ENCODE measurements at places on chromosomes 3 and 15.

DNA sequence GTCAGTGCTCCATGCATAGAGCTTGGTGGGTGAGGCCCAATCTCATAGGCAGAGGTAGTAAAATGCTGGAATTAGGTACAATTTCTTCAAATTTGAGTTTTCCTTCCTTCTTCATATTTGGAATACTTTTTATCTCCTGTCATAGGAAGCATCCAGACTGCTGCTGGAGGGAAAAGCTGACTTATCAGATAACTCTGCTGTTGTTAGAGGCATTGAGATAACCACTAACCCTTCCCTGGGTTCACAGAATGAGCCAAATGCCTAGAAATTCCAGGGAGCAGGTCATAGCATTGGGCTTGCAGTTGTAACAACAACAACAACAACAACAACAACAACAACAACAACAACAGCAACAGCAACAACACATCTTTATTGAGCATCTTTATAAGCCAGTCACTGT, 332.7 kb downstream of the PDCD6IP start:
- no peak for DNase-seq

DNA sequence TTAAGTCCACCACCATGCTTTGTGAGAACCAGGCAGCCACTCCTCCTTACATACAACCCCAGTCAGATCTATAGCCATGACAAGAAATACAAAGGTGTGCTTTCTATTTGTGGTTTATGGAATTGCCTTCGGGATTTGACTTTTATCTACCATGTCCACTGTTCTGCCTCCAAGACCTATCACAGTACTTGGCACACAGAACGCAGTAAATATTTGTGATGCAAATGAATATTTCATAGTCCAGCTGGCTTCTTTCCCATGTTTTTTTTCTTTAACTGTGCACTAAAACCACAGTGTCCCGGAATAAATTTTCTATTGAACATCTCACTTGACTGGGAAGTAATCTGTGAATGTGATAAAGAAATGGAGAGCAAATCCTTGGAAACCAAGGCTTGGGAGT, 314.7 kb downstream of the RORA start:
- DNase-seq = no peak

- no peak for DNase-seq
These were observed 62.6 kb downstream of the DOCK3 start for GRCh38 chr3:50737193-50737905.

GRCh38 chr3:70822669-70823068, 510.2 kb upstream of the MDFIC2 start:
- DNase-seq = no peak

- no peak for DNase-seq
These were observed 115.4 kb downstream of the OXNAD1 start for GRCh38 chr3:16380421-16380820.

DNA sequence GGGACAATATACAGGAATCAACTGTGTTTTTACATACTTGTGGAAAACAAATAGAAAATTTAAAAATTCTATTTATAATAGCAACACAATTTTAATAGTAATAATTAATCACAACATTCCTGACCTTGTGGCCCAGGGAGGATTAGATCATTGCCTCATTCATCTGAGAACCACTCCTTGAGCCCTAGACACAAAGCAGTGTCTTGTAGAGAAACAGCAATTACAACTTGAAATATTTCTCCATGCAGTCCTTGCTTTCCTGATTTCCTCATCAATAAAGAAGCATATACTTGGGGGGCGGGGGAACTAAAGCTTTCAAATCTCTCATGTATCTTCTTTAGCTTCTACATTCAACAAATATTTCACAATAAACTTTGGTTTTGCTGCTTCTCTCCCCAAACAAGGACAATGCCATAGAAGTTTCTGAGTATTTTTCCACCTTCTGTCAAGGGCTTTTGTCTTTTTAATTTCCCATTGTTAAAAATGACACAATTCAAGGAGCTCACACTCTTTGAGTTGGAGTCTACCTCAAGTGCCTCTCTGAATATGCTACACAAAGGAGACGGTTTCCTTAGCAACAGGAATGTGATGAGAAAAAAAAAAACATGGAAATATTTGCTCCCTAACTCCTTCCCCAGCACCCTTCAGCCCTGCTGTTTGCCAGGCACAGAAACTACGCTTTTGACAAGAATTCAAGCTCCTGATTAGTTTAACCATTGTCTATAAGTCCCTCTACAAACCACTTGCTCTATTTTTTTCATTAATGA, 118.8 kb downstream of the ARPP21 start:
- DNase-seq = no peak

DNA sequence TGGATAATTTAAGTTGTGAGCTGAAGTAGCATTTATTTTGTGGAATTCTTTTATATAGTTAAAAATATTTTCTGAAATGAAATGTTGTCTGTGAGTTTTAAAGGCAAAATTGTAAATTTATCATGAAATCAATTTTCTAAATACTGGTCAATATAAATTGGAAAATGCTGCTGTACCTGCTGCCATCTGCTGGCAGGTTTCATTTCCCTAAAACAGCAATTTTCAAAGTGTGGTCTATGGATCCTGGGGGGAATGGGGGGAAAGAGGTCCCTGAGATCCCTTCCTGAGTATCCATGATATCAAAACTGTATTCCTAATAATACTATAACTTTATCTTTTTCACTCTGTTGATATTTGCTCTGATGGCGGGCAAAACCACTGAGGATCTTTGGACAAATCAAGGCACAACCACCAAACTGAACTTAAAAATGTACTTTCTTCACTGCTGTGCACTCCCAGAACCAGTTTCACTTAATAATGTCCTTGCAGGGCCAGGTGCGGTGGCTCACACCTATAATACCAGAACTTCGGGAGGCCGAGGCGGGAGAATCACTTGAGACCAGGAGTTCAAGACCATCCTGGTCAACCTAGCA, 17.2 kb upstream of the CCR4 start:
- no peak for DNase-seq

GRCh38 chr3:37703626-37704025, 158.1 kb upstream of the CTDSPL start:
- no peak for DNase-seq

DNA sequence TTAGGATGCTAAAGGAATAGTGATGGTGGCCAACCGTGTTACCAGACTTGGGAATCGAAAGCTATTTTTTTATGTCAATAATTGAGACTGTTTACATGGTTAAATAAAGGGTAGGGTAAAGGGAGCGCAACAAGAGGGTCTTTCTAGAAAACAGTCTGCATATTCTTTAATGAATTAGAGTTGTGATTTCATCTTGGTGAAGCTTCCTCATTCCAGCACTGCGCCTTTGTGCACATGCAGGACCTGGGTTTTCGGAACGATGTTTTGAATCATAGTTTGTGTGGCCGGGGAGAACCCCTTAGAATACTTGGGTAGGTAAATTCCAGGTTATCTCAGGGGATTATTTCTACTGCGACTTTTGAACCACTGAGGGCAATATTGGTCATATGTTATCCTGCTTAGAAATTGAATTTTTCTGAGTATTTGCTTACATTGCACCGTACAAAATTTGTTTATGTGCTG, 1.3 kb downstream of the PIK3CA start:
- no peak for DNase-seq

GRCh38 chr3:58693940-58694850, 27.6 kb upstream of the FAM3D start:
- no peak for DNase-seq

GRCh38 chr3:121167374-121168139, 259.6 kb downstream of the STXBP5L start:
- no peak for DNase-seq

DNA sequence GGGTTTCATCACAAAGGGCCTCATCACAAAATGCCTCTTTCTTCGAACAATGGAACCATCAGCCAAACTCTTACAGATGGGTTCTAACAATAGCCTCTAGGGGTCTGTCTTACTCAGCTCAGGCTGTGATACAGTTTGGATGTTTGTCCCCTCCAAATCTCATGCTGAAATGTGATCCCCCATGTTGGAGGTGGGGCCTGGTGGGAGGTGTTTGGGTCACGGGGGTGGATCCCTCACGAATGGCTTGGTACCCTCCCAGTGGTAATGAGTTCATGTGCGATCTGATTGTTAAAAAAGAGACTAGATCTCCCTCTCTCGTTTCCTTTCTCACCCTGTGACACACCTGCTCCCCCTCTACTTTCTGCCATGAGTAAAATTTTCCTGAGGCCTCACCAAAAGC, 47.9 kb upstream of the LIPC start:
- no peak for DNase-seq

DNA sequence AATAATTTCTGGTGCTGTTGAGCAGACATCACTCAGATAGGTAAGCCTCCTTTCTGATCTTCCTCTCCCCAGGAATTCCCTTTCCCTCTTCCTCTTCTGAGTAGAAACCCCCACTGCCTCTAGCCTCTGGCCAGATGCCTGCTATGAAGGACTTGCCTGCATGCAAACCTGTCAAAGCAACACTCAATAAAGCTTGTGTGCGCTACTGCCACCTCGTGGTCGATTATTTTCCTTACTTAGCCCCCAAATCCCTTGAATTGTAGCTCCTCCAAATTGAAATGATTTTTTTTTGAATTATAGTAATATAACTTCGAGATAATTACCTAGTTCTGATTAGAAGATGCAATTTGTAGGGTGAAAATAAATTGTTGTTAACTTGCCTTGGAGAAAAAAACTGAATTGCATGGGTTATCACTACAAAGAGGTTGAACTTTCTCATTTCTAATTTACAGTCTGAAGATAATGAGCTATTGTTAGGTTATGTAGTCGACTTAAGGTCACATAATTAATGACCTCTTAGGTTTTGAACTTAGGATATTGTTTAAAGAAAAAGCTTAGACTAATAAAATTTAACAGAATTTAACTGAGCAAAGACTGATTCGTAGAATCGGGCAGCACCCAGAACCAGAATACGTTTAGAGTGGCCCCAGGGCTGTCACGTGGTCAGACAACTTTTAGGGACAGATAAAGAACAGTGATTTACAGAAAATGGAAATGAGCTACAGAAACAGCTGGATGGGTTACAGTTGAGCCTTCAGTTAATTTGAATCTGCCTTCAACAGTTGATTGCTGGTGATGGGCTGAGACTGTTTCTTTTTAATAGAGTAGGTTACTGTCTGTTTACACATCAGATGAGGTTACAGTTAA, 269.3 kb downstream of the ARPP21 start:
- DNase-seq = no peak

DNA sequence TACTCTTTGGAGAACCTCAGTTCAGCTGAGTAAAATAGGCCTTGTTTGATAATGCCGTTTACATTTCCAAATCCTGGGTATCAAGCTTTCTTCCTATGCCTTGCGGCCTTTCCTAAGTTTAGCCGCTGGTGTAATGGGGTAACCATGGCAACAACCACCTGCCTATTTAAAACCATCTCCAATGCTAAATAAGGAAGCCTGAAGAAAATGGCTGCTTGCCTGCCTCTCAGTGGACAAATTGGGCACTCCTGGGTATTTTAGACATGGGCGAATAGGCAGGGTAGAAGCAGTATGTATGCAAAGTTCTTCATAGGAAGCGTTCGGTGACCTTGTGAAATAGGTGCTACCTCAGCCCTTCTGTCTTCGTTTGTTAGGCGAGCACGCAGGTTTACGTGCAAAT, 122.7 kb downstream of the DGKG start:
- no peak for DNase-seq

GRCh38 chr3:188298585-188298984, 144.6 kb downstream of the LPP start:
- no peak for DNase-seq

GRCh38 chr3:72523429-72524151, 324.7 kb downstream of the SHQ1 start:
- no peak for DNase-seq

GRCh38 chr15:54424171-54424570, 445.9 kb downstream of the UNC13C start:
- no peak for DNase-seq

DNA sequence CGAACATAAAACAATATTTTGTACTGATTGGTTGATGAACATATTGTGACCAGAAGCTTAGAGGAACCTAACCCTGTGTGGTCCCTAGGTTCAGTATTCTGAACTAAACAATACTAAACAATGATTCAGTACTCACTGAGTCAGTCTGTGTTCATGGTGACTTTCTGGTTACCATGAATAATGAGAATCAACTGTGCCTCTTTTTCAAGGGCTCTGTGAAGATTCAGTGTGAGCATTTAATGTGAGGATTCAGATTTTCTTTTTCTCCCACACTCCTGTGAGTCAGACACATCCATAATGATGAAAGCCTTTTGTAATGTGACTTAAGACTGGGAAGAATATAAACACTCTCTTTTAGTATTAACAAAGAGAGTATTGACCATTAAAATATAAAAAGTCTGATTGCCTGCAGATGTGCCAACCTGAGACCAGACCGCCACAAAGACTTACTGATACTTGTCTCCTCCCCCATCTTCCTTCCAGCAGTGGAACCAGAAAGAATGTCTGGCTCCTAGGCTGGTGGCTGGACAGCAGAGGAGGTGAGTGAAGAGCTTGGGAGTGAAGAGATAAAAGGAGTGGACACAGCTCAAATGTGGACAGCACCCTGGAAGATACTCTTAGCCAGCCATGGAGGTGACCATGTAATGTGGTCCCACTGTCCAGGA, 17.6 kb upstream of the ACTL6A start:
- no peak for DNase-seq

DNA sequence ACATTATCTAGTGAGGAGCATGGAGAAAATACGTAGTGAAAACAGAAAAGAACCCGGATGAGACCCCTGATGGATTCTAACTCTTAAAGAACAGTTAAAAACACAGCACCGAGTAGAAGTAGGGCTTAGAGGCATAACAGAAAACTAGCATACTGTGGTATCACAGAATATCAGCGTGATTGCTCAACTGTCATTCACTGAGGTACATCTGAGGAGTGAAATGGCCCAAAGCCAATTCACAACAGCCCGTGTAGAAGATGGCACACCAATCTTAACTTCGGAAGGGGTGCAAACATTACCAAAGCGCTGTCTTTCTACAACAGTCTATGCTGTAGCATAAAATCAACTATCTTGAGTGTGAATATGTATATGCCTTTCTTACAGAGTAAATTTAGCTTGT, 1.8 kb downstream of the CLASP2 start:
- DNase-seq = no peak

DNA sequence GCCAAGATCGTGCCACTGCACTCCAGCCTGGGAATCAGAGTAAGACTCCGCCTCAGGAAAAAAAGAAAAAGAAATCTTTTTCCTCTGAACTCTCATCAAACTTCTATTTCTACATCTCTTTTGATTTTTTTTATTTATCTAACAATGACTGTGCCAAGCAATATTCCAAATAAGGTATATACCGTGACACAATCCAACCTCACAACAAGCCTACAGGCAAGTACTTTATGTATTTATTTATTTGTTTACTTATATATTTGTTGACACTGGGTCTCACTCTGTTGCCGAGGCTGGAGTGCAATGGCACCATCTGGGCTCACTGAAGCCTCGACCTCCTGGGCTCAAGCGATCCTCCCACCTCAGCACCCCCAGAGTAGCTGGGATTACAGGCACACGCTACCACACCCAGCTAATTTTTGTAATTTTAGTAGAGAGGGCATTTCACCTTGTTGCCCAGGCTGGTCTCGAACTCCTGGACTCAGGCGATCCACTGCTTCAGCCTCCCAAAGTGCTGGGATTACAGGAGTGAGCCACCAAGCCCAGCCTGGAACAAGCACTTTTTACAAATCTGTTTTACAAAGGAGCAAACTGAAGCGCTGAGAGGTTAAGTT, 94.9 kb upstream of the CHD2 start:
- DNase-seq = no peak

- no peak for DNase-seq
These were observed 3.9 kb upstream of the SEMA3B start for GRCh38 chr3:50264964-50265485.

- DNase-seq = no peak
These were observed 181.7 kb downstream of the GBE1 start for GRCh38 chr3:81579744-81580143.

- no peak for DNase-seq
These were observed 1296.3 kb upstream of the CADM2 start for GRCh38 chr3:83662381-83662960.

GRCh38 chr3:4741106-4741403, 238.2 kb upstream of the BHLHE40 start:
- DNase-seq = no peak
